A549 treated with Mapracorat at 1 μM for 4 hours (cell line): ENCODE measurements at places on chromosomes 3 and 15. TPM values are rescaled to one million over a fixed set of nuclear protein-coding genes. Genes with fewer than 3 reads are reported as not detected.

SEMA6D gene
- not detected in 5 replicates for total RNA-seq

GOLGA6B gene
- 0.10 TPM in 1 of 5 replicates, not detected in the others for total RNA-seq

PRTG gene
- total RNA-seq = 10.0 to 11.3 TPM (median 10.5 TPM) in 5 replicates

GABRR3 gene
- not detected in 5 replicates for total RNA-seq
